SW 1271 (cell line): ENCODE measurements at places on chromosomes 4 and X.

- no peak for DNase-seq
These were observed 41.0 kb upstream of the CDKN2AIP start for GRCh38 chr4:183403486-183403885.

GRCh38 chrX:34657726-34658070 lies 613 bp upstream of the TMEM47 start:
- DNase-seq = no peak

DNA sequence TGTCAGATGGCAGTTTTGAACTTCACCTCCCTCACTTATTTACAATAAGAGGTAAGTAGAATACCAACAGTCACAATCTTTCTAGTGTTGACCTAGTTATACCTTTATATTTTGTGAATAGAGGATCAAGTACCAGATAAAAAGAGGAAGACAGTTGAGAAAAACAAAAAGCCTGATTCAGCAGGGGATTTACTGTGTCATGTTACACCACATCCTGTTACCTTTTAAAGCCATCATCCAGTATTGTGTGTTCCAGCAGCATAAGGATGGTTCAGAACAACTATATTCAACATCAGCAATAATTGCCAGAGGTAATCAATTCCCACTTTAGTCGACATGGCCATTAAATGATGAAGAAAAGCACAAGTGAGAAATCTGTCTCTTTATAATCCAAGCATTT lies 21.3 kb upstream of the CXCL6 start:
- DNase-seq = no peak

- no peak for DNase-seq
These were observed 315.9 kb downstream of the LDB2 start for GRCh38 chr4:16582526-16582925.
